ENCODE measurements at places on chromosomes 2 and 18.

GRCh38 chr2:212005085-212005671 is 533.4 kb downstream of the ERBB4 start:
- DNase-seq: peak; percentile 35

GRCh38 chr18:77055429-77056300 is 76.9 kb downstream of the MBP start:
- no peak for DNase-seq

GRCh38 chr2:239152239-239152915 is 248.4 kb downstream of the HDAC4 start:
- DNase-seq: no peak

- DNase-seq: peak; percentile 74
Measured at GRCh38 chr2:12076810-12077209, 330.4 kb downstream of the LPIN1 start.

- no peak for DNase-seq
Measured at GRCh38 chr2:27955384-27956161, 65.0 kb downstream of the BABAM2 start.

- no peak for DNase-seq
Measured at GRCh38 chr2:157269922-157270321, 12.4 kb downstream of the GALNT5 start.

DNA sequence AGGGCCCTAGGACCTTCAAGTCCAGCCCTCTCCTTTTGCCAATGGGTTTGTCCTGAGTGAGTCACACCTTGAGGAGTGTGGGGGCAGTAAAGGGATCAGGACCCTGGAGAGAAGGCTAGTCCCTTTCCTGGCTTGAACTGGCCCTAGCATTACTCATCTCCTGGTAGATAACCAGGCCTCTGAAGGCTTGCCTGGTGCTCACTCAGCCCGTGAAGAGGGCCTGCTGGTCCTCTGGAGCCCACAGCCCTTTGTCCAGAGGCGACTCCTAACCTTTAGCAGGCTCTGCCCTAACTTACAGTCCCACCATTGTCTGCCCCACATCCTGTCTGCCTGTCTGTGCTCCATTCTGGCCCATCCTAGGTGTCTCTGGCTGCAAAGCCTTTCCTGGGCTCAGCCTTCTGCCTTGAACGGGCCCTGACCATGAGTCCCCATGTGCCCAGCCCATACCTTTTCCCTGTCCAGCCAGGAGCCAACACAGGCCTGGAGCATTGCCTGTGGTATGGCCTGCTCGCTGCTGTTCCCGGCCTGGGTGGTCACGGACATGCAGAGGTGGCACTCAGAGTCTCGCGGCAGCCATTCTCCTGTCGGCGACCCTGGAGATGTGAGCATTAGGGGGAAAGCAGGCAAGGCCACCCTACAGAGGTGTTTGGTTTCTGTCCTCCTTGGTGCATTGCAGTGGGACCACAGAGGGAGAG is 5.0 kb downstream of the SFTPB start:
- DNase-seq: peak; percentile 93

GRCh38 chr18:12308386-12309100 is 502 bp downstream of the TUBB6 start:
- DNase-seq: peak; percentile 91

DNA sequence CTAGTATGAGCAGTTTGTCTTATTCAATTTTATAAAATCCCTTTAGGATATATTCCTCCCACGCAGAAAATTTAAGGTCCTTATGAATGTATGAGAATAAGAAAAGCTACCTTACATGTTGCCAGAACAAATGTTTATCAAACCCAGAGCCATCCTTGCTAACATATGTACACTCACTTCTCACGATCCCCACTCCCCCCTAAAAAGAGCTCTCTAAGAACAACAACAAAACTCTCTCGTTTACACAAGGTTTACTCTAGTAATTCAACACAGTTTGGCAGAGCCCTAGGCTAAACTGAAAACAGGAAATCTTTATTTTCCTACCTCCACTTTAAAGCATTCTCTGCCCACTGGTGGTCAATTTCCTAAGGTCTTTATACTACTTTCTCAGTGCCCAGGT is 504.9 kb downstream of the ZEB2 start:
- DNase-seq: no peak

- no peak for DNase-seq
Measured at GRCh38 chr2:923832-924601, 26.6 kb upstream of the SNTG2 start.

DNA sequence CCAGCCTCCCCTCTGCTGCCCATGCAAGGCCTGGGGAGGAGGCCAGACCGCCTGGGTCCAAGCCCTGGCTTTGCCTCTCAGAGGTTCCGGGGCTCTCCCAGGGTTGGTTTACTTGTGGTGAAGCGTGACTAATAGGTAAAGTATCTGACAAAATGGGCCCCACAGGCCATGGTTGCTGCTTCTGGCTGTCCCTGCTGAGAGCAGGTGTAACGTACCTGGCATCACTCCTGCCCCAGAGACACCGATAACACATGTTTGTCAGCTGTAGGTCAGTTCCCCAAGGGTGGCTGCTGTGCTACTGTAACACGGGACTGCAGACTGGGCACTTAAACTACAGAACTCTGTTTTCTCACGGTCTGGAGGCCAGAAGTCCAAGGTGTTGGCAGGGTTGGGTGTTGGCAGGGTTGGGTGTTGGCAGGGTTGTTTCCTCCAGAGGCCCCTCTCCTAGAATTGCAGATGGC is 34.1 kb downstream of the ODC1 start:
- DNase-seq: peak; percentile 70

DNA sequence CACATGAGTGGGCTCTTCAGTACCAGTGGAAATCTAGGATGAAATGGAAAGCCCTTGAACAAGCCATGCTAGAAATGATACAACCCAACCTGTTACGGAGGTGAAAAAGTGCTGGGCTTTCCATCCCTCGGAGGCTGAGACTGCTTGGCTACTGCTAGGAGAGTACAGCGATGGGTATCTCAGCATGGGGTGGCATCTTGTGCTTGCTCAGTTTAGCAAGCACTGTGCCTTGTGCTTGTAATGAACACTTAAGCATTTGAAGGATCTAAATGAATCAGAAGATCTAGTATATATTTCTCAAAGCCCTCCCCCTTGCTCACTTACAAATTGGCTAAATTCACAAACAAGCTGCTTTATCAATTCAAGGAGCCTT is 44.3 kb upstream of the EHBP1 start:
- no peak for DNase-seq
